ENCODE measurements at places on chromosomes 4 and X.

DNA sequence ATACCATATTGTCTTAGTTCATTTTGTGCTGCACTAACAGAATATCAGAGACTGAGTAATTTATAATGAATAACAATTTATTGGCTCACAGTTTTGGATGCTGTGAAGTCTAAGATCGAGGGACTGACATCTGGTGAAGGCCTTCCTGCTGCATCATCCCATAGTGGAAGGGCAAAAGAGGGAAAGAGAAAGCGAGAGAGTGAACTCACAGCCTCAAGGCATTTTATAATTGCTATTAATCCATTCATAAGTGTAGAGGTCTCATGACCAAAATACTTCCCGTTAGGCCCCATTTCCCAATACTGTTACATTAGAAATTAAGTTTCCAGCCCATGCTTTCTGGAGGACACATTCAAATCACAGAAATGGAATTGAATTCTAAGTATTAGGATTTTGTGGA, 554.4 kb downstream of the TRAM1L1 start:
- no peak for DNase-seq

DNA sequence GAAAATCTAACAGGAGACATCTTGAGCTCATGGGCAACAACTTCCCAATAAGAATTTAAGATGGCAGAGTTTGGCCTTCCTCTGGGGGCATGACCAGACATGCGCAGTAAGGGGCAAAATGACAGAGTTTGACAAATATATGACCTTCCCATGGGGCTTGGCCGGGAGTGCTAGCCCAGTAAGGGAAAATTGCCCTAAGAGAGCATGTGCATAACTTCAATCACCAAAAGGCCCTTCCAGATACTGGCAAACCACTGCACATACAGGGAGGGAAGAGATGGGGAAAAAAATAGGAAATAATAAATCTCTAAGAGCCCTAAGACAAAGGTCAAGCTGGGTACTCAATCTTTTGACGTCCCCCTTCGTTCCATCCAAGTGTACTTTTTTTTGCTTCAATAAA, 13.4 kb downstream of the TIFA start:
- no peak for DNase-seq

DNA sequence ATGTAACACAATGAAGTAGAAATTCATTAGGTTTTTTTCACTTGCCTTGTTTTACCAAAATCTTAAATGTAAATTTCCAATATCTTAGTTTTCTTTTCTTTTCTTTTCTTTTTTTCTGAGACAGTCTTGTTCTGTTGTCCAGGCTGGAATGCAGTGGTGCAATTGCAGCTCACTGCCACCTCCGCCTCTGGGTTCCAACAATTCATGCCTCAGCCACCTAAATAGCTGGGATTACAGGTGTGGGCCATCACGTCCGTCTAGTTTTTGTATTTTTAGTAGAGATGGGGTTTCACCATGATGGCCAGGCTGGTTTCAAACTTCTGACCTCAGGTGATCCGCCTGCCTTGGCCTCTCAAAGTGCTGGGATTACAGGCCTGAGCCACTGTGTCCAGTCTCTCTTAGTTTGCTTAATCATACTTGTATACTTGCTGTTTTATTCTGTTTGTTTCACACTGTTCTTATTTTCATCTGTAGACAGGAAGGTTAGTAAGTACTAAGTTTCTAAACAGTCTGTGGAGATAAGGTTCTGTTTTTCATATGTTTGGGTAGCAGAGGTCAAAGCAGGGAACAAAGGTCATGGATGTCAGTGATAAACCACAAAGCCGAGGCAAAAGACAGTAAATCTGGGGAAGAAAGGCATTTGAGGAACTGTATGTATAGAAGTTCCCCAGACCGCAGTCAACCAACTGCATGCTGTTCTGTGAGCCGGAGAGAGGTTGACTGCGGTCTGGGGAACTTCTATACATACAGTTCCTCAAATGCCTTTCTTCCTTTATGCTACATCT, 129.1 kb downstream of the CBR4 start:
- DNase-seq = peak; percentile 48

GRCh38 chr4:7852568-7853185, 87.0 kb downstream of the AFAP1 start:
- DNase-seq = no peak

- DNase-seq = no peak
Observed at GRCh38 chr4:55941881-55942396, 6.8 kb upstream of the CEP135 start.

GRCh38 chr4:10656988-10657387, 27.6 kb downstream of the CLNK start:
- DNase-seq = no peak

DNA sequence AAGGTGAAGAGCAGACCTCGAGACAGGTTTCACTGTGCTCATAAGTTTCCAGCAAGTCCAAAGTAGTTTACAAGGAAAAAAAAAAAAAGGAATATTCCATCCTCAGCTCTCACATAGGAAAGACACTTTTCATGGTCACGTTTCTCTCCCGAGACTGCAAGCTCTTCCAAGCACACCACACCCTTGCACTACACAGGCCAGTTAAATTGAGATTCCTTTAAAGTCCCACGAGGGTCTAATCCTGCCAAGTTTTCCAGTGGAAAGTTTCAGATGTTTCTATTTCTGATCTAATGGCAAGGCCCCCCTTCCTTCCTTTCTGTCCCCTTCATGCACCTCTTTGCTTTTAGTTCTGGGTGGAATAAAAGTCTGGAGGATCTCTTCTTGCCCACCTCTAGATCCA, 67.9 kb upstream of the PCDH19 start:
- no peak for DNase-seq

- DNase-seq = peak; percentile 74
Observed at GRCh38 chr4:27484216-27484615, 623.6 kb downstream of the STIM2 start.

DNA sequence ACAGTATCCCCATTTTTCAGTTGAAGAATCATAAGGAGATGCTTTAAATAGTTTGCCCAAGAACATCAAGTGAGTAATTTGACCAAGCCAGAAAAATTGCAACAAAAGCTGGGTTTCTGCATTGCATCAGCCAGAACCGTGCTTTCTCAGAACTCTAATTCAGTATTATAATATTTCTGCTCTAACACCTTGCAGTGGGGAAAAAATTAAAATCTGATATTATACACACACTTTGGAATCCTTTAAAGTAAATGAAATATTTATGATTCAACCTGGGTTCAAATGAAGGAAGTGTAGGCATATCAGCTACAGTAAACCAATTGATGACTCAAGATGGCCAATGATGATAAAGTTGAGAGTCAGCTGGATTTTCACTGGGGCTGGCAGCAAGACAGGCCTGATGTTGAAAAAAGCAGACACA, 387.6 kb upstream of the ZFP42 start:
- DNase-seq = no peak

DNA sequence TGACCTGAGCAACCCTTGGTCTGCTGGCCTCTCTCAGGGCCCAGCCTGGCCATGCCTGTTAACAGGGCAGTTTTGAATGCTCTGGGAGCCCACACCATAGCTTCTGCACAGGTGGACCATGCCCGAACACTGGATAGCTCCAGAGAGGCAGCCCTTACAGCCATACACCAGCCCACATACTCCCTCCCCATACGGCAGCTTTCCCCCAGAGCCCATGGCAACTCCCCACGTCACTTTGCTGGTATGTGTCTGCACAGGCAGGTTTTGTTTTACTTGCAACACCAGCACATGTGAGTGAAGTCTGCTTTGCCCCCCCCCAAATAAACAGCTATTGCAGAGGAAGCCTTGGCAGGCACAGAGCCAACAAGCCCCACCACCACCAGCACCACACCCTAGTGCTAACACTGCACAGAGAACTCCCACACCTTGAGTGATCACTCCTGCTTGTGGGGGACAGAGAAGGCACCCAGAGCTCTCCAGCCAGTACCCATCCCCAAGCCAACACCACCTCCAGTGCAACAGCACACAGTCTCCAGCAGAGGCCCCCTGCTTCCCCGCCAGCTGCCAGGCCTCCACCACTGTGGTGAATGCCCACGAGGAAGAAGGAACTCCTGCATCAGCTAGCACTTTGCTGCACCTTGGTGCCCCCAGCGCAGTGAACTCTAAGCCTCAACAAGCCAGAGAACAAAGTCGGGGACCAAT, 87.3 kb downstream of the STPG2 start:
- peak; percentile 20 for DNase-seq

- DNase-seq = no peak
Observed at GRCh38 chrX:68462197-68462596, 28.9 kb upstream of the OPHN1 start.

- no peak for DNase-seq
Observed at GRCh38 chrX:114611018-114611619, 27.2 kb downstream of the HTR2C start.

DNA sequence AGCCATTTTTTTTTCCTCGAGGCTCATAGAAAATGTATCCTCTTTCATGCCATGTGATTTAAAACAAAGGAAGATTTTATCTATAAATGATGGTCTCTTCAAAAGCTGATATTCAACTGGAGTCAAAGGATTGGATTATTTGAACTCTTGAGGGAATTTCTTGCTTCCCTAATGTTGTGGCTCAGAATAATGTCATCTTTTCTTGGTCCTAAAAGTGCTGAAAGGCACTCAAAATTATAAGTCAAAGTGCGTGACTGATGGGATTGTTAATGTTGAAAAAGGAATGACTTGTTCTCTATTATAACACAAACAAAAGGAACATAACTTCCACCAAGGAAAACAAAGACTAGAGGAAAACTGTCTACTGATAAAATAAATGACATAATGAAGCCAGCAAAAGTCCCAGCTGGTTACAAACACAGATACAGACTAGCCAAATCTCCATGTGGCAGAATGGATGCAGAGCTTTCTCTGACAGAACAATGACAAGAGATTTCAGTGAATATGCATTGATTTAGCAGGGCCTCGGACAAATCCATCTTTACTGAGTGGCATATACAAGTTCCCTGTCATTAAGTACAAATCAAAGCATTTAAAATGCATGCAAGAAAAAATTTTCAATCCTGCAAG, 552.6 kb downstream of the GBA3 start:
- DNase-seq = no peak

DNA sequence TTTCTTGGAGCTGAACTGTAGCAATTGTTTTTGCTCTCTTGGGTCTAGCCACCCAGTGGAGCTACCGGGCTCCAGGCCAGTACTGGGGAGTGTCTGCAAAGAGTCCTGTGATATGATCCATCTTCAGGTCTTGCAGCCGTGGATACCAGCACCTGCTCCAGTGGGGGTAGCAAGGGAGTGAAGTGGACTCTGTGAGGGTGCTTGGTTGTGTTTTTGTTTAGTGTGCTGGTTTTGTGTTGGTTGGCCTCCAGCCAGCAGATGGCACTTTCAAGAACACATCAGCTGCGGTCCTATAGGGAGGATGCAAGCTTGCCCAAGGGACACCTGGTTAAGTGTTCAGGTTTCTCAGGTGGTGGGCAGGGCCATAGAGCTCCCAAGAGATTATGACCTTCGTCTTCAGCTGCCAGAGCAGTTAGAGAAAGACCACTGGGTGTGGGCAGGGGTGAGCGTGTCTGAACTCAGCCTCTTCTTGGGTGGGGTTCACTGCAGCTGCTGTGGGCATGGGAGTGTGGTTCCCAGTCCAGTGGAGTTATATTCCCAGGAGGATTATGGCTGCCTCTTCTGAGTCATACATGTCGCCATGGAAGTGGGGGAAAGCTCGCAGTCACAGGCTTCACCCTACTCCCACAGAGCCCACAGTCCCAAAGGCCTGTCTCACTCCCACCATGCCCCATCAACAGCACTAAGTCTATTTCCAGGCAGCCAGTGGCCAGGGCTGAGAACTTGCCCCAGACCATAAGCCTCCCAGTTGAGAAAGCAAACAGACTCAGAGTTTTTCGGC, 811.6 kb downstream of the GLUD2 start:
- DNase-seq = no peak

DNA sequence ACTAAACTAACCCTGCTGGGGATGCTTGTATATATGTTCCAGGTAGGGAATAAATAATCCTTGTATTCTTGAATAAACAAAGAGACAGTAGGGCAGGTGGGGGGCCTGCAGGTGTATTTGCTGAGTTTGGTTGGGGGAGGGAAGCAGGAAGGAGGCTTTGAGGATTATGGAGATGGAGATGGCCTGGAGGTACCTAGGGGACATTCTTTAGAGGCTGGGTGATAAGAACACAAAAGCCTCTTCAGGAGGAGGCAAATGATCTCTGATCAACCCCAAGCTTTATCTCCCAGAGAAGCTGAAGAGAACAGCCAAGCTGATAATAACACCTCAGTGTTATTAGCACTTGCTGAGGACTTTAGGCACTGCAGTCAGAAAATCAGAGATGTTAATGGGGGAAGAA, 187.7 kb downstream of the MGST2 start:
- no peak for DNase-seq

DNA sequence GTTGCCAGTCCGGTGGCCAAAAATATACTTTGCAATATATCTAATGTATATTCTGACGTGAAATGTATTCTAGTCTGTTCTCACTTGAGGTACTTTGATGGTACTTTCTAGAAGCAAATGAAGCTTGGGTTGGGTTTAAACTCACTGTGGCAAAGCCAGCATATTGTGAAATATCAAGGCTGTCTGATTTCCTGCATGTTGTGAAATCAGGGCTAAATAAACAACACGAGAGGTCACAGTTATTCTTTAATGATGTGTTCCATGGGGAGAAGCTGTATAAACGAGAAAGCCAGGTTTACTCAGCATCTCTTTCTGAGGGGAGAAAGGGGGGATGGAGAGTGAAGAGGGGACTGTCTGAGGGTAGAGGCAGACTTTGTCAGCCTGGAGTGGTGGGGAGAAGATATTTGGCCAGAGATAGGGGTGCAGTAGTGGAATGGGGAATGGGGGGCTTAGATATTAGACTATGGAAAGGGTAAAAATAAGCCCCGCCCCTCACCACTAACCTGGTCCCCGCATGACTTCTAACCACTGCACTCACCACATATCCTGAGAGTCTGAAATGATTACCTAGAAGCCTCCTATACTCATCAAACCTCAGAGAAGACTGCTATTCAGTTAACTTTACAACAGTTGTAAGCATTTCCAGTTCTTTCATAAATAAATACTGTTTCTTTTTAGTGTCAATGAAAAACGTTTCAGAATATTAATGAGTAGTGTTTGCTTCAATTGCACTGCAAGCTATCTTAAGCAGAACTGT, 5.9 kb upstream of the SCARB2 start:
- DNase-seq = no peak

Data from upper lobe of left lung (tissue), 6 donors.